Stimulated activated CD4-positive, alpha-beta T cell treated with anti-CD3 and anti-CD28 coated beads, Interleukin-2, amount 100 ng/mL, for 4 hours (primary cell): ENCODE measurements at places on chromosomes 7 and 10.

GRCh38 chr7:101970801-101971200, 153.4 kb downstream of the CUX1 start:
- DNase-seq, result no peak

DNA sequence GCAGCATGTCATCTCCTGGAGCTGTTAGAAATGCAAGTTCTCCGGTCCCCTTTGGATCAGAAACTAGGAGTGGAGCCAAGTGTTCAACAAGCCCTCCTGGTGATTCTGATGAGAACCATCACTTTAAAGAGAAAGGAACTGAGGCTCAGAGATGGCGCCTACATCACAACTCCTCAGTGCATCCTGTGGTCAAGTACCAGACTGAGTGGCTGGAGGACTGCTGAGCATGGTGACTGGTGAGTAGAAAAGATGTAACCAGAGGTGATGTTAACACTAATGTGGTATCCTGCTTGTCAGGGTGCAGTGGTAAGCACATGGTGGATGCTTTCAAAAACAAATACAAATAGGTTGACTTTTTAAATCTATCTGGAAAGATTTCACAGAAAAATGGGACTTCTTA, 3.5 kb upstream of the OIT3 start:
- DNase-seq, result no peak

- no peak for DNase-seq
Measured at GRCh38 chr7:116940689-116941370, 12.5 kb upstream of the ST7 start.

- DNase-seq, result no peak
Measured at GRCh38 chr7:154726368-154726767, 276.6 kb downstream of the PAXIP1 start.

- DNase-seq, result no peak
Measured at GRCh38 chr10:11551916-11552602, 59.4 kb downstream of the USP6NL start.

DNA sequence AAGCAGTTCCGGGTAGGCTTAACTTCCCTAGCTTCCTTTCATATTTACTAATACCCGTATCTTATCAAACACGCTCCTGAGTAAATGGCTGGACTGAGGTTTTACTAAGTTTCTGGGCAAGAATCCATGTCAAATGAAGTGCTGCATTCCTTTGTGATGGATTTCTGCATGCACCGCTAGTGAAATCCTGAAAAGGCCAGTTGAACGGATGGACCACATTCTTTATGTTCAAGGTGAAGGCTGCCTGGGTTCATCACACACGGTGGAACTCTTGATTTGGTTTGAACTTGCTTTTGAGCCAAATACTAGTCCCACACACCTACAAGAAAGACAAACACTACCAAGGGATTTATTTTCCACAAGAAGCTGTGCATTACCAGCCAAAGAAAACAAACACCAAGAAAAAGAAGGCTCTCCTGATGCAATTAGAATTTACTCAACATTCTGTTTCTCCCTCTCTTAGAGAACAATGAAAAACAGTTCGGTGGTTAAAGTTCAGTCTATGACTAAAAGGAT, 255.0 kb upstream of the SEMA3C start:
- no peak for DNase-seq

DNA sequence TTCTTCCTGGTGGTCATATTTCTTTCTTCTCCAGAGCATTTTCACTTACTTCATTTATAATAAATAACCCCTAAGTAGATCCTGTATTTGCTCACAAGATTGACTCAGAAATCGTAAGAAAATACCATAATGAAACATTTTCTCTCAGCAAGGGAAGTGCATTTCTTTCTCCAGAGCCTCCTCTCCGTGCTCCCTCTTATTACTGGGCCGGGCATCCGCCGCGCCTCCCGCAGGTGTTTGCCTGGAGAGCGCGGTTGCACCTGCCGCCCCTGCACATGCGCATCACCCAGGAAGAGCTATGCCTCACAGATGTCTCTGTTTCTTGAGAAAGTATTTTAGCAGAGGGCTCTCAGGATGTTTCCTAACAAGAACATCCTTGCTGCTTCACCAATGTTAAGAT, 509.2 kb downstream of the TCERG1L start:
- DNase-seq, result no peak

GRCh38 chr10:62050893-62051433, 149.5 kb downstream of the ARID5B start:
- DNase-seq, result peak; percentile 80

DNA sequence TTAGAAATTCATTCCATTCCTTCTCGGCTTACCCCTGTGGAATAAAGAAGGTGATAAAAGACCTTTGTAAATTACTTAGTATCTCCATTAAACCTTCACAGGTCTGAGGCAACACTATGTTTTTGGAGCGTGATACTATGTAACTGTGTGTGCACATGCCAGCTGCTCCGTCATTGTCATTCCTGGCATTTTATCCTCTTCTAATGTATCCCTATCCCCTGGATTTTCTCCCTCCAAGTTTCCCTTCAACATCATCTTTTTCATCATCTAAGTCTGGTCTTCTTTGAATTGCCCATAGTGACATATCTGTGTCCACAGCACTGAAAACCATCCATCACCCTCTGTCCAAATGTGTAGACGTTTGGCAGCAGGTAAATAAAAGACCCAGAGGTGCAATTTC, 125.7 kb downstream of the TEX36 start:
- DNase-seq, result no peak

GRCh38 chr10:50874723-50875122, 10.7 kb downstream of the A1CF start:
- DNase-seq, result no peak

GRCh38 chr10:95567903-95568630, 6.9 kb upstream of the SORBS1 start:
- DNase-seq, result no peak

DNA sequence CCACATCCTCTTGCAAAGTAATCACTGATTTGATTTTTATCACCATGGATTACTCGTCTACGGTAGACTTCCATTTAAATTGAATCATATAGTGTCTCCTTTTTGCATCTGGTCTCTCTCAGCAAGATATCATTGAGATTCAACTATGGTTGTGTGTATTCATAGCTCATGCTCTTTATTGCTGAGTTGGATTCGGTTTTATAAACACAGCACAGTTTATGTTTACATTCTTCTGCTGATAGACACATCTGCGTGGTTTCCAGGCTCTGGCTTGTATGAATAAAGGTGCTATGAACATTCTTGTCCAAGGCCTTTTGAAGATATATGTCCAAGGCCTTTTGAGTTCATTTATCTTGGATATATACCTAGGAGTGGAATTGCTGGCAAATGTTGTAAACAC, 356.5 kb upstream of the CELF2 start:
- no peak for DNase-seq

GRCh38 chr7:144086730-144087129, 652 bp downstream of the OR2A12 start:
- no peak for DNase-seq

GRCh38 chr7:101519324-101520023, 109.6 kb downstream of the MYL10 start:
- DNase-seq, result no peak

DNA sequence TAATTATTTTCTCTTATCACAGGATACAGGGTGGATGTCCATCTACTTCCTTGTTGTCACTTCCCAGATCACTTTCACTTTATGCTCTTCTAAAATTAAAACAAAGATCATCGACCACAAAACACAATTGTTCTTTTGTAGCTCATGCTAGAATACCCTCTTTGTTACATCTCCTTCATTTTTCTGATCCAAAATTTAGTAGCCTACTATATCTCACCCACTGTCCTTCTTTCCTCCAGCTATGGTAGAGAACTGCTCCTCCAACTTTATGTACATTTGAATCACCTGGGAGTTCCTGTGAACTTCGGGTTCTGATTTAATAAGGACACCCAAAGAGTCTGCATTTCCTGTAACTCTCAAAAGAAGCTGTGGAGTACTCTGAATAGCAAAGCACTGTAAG, 1.2 kb upstream of the AHR start:
- no peak for DNase-seq

DNA sequence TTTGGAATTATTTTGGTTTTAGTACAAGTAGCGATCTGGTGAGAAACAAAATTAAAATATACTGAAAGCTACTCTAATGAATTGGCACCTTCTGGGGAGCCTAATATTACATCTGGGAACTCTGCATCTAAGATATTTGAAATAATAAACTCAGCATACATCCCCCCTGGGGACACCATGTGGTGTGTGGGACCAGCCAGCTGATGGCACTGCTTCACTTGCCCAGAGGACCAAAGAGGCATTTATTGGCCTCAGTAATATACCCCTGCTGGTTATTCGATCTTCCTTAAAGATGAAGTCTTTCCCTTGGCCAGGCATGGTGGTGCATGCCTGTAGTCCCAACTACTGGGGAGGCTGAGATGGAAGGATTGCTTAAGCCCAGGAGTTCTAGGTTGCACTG, 195.1 kb upstream of the AUTS2 start:
- DNase-seq, result no peak

- peak; percentile 53 for DNase-seq
Measured at GRCh38 chr10:103069453-103070331, 123.4 kb downstream of the NT5C2 start.

DNA sequence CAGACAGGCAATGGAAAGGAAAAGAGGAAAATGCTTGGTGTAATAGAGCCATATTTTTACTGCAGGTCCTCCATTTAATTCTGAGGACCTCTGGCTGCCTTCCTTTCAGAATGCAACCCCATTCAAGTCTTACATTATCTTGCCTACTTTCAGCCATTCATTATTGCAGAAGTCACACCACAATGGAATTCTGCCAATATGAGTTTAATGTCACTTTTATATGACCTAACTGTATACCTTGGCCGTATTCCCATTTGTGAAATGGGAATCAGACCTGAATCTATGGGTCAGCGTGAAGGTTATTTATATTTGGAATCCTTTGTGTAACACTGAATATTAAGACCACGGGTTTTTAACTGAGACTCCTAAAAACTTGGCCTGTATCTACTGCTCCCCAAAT, 241.7 kb upstream of the AOAH start:
- no peak for DNase-seq

GRCh38 chr7:46257761-46258448, 336.8 kb upstream of the IGFBP3 start:
- DNase-seq, result no peak

DNA sequence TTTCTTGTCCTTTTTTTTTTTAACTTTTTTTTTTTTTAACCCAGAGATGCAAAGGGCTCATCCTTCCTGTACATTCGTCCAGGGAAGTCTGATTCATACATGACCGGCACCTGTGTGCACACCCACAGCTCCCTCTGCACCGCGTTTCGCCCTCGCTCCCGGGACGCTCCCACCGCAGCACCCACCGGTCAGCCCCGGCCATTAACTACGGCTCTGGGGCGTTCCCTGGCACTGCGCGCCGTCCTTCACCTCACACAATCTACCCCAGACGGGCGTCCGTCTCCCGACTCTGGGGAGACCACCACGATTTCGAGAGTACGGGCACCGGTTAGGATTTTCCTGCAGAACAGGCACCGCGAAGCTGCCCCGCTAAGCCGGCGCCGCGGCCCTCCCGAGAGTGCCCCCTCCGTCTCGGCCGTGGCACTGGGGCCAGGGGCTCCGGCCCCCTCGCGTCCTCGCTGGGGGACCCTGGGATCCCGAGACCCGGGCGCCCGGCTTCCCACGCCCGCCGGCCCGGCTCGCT, 452 bp downstream of the ATE1 start:
- peak; percentile 3 for DNase-seq

GRCh38 chr10:100983868-100984671, 3.2 kb downstream of the MRPL43 start:
- DNase-seq, result no peak

DNA sequence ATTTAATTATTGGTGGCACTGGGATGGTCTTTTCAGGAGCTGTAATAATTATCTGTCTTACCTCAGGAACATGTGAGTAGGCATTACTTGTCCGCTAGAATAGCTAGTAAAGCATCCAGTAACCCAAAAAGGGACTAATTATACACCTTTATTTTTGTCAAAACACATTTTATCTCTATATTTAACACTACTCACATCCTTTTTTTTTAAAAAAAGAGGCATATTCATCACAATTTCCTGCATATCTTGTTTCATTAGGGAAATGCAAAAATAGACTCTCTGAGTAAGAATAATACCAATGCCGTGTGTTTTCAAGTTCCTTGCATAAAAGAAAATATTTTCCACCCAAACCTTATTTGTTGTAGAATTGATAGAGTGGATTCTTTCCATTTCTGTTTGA, 99.5 kb downstream of the VTI1A start:
- DNase-seq, result no peak

DNA sequence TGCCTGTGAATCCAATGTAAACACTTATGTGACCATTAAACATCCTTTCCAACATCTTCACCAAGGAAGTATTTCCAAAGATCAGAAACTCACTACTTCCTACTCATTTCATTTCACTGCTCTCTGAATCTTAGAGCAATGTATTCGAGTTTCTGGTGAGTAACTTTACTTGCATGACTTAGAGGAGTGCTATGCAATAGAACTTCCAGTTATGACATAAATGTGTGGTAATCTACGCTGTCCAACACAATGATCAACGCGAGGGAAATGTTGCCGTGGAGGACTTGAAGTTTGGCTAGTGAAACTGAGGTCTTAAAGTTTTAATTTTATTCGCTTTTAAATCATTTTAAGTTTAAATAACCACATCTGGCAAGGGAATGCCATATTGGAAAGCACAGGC, 1326.3 kb downstream of the XPNPEP1 start:
- DNase-seq, result no peak

GRCh38 chr10:67612577-67613537, 83.1 kb downstream of the CTNNA3 start:
- DNase-seq, result peak; percentile 19

DNA sequence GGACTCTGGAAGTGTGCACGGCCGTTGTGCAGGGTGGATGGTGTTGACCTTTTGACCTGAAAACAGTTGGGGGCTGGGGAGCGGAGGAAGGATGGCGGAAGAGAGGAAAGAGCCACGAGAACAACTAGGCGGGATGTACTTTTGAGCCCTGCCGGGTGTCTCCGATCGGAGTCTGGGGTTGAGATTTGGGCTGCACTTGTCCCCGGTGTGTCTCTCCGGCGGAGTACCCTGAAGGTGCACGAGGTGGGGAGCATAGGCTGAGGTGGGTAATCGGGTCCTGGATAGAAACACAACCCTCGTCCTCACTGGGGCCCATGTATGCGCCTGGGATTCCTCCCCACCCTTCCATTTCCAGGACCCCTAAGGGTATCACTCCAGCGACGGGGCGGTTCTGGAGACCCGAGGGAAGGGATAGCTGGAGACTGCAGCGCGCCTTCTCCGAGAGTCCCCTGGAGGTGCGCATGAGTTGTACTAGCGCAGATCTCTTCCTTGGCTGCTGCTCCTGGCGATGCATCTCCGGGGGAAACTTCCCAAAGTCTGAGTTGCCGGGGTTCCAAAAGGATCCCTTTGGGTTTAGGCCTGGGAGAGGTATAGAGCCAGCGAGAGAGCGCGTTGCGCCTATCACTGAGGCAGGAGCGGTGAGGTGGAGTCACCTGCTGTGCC, 4.6 kb upstream of the HMX2 start:
- no peak for DNase-seq

DNA sequence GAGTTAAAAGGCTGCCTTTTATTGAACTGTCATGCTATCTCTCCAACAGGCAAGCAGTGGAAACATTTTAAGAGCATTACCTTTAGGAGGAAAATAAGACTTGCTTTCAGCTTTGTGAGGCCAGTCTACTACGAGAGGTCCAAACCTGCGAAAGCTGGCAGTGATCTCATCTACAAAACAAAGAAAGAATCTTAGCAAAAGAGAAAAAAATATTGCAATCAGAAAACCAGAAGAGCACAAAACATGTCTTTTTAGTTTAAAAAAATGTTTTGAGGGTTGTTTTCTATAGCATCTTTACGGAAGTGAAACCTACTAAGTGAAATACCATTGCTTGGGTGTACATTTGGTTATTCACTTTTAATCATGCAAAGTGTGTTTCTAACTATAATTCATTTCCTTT, 147.9 kb downstream of the CPEB3 start:
- DNase-seq, result no peak

- no peak for DNase-seq
Measured at GRCh38 chr10:50033481-50033880, 34.3 kb upstream of the WASHC2A start.
